Heart right ventricle (tissue), 16 donors: ENCODE measurements at places on chromosomes 2 and 18. TPM values are rescaled to one million over a fixed set of nuclear protein-coding genes. Genes with fewer than 3 reads are reported as not detected.

- DNase-seq: no peak
Observed at GRCh38 chr18:39389800-39390379, 1824.3 kb upstream of the CELF4 start.

Gene SLC1A4
- 18.7 TPM for total RNA-seq

GRCh38 chr2:148971547-148971946, 67.0 kb upstream of the LYPD6B start:
- no peak for DNase-seq

GRCh38 chr18:76480913-76481312, 14.1 kb downstream of the ZNF516 start:
- no peak for DNase-seq

Gene KCNK3
- total RNA-seq: 0.56 TPM
